Lung microvascular endothelial cell (primary cell): ENCODE measurements at places on chromosomes 4 and X. TPM values are rescaled to one million over a fixed set of nuclear protein-coding genes. Genes with fewer than 3 reads are reported as not detected.

GPAT3 gene
- 18.5 and 23.4 TPM in 2 replicates for total RNA-seq

DNA sequence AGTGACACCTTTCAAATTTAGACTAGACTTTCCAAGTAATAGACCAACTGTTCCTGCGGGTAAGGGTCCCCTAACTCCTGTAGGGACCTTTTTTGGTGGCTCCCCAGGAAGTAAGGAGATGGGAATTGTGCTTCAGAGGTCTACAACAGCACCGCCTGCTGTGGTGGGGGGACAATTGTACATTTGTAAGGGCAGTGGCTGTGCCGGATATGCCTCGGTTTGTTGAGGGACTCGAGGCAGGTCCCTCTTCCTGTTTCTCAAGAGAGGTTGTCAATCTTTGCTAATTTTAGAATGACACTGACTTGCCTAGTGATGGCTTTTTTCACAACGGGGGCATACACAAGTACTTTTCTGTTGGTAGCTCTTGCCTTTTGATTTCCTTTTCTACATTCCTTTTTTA lies 15.5 kb upstream of the HSD17B11 start:
- no peak for DNase-seq

DNA sequence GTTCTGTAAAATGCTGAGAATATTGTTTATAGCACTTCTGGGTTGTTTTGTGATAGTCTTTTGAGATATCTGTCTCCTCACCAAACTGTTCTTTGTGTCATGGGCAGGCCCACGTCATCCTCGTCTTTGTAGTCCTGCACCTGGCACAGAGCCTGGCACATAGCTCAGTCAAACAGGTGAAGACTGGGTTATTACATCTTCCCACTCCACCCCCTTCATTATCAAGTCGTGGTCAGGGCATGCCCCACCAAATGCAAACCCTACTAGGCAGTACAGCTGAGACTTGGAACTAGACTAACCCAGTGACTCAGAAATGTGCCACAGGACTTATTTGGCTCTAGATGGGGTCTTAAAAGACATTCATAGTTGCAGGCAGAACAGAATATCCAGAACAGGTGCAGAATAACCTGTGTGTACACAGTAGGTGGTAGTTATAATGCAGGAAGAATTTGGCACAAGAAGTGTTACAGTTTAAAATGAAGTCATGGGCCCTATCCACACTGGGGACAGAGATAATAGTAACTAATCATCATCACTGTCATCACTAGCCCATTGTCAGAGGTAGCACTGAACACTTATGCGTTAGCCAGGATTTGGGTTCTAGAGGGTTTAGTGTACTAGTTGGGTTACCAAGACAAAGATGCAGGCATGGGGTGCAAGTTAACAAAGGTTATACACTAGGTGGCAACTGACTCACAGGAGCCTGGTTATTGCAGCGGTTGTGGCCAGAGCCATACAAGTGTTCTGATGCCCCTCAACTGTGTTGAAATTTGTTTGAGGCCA lies 74.9 kb downstream of the TBL1X start:
- no peak for DNase-seq

DNA sequence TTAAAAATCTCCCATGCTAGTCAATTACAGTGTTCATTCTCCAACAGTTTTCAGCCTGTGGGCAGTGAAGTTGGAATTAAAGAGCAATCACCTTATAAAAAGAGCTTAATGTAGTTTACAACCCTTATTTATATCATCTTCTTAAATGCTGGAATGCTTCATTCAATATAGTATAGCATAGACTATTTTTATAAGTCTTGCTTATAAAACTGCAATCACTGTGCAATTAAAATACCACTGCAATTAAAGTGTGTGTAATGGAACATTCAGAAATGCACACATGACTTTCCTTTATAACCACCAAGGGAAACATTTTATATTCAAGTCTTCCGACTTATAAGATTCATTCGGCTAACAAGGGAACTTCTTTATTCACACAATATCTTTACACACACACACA lies 16.4 kb upstream of the DCAF8L1 start:
- no peak for DNase-seq

L1CAM gene
- under 0.01 TPM in 2 replicates for total RNA-seq

GRCh38 chrX:124229374-124229773 lies 103.1 kb upstream of the TEX13D start:
- DNase-seq, result no peak

MTNR1A gene
- total RNA-seq, result not detected in 2 replicates

- peak; percentile 24 for DNase-seq
These were observed 26.0 kb downstream of the ADH4 start for GRCh38 chr4:99117876-99118693.

DNA sequence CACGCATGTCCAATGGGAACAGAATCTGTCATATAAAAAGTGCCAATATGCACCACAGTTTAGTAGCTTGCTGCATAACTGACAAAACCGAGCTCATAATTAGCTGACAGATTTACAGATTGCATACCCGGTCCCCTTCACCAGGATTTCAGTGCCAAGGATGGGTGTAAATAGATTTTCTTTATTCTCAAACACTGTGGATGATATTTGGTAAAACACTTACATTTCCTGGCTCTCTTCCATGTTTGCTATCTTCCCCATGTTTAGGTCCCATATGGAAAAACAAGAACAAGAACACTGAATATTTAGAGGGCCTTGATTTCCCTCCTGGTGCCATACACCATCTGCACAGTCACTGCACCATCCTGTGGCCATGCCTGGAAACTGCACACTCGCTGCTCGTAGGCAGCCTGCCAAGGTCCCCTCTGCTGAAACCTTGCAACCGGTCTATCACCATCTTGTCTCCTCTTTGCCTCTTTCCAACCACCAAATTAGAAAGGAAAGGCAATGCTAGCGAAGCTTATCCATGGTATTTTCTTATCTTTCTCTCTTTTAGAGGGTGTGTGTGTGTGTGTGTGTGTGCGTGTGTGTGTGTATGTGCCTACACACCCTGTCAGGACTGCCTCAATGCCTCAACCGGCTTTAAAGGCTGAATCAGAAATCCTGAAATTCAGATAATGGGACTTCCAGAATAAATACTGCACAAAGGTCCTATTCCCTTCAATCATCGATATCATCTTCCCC lies 124.2 kb upstream of the MBNL3 start:
- peak; percentile 37 for DNase-seq
